ENCODE measurements at places on chromosomes 2 and 18.

DNA sequence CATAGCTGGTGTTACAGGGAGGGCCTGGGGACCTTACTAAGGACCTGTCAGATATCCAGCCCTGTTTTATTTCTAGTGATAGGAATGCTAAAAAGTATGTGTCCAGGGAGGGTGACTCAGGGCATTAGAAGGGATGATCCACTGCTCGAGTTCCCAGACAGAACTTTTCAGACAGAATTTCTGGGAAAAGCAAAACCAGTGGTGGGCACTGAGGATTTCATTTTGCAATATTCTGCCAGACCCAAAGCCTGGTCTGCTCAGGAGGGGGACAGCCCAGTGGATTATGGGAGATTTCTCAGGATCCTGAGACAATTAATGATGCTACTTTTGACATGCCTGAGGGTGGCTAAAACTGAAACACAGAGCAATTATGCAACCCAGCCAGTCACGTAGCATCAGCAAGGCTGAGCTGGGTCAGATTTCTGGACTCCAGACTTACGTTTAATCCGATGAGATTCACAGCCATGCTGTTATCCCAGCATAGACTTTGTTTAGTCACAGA is 4.7 kb upstream of the KCNE4 start:
- no peak for DNase-seq

DNA sequence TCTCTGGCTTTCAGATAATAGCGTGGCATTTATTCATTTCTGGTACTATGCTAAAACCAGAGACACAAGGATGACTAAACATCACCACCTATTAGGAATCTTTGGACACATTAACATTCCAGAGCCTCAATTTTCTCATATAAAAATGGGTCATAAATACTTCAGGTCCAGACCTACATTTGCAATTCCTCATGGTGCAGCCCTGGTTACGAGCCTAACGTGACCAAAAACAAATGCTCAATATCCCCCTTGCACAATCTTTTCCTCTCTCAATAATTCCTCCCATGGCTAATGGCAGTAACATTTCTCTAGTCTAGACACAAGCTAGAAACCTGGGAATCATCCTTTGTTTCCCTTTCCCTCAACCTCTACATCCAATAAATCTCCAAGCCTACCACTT is 112.8 kb upstream of the NABP1 start:
- no peak for DNase-seq

DNA sequence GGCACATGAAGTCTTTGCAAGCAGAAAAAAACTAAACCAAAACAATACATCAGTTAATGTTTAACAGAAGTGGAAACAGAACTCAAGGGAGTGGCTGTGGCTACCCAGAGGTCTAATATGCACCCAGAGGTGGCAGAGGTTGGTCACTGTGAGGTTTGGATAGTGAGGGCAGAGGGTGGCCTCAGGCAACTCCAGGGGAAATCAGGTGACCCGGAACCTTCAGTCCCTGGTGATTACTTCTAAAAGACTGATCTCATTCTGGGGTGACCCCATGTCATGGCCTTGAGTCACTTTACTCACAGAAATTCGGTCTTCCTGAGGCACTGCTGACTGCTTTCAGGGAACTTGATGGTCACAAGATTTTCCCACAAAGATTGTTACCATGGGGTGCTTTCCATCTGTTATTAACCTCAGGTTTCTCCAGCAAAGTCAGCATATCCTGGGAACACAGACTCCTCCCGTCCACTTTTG is 99.4 kb downstream of the TMEM17 start:
- DNase-seq, result no peak

- no peak for DNase-seq
Measured at GRCh38 chr2:10501451-10501961, 53.4 kb upstream of the ODC1 start.

DNA sequence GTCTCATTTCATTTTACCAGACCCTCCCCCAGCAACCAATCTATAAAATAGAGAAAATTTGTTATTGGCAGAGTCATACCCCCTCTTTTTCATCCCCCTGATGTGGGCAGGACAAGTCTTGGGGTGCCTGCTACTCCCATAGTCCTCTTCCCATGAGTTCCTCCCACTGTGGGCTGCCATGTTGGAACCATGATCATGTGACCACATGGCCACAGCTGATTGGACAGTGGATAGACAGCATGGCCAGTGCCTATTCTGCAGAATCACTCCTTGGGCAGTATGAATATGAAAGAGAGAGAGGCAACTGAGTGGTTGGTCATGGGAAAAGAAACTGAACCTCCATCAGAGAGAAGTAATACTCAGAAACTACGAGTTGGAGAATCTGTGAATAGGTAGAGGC is 84.9 kb downstream of the PDCL3 start:
- DNase-seq, result no peak

DNA sequence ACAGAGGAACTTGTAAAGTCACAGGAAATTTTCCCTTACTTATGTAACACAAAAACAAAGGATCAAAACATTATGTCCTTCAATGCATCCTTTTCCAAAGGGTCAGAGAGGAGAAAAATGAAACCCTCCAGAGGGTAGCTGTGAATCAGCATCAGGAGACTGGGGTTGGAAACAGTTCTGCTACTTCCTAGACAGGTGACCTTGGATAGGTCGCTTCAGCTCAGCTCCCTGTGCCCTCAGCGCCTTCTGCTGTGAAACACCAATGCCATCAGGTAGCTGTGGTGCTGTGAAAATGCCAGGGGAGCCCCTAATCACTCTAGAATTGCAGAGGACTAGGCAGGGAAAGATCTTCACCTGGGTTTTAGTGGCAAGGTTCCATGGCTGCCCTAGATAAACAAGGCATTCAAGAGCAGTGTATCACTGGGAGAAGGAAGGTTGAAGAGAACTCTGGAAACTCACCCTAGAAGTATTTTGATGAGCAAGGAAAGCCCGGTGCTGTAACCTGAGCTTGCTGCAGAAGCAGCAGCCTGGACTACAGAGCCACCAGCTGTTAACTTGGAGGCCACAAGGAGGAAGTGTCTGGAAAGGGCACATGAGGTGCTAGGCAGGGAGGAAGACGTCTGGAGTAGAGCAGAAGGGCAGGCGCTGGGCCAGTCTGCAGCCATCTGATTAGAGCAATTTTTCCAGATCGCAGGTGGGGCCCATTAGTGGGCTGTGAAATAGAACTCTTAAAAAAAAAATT is 100.7 kb upstream of the MCFD2 start:
- no peak for DNase-seq

GRCh38 chr2:235711527-235711926 is 217.7 kb downstream of the AGAP1 start:
- no peak for DNase-seq

GRCh38 chr2:165238295-165238694 is 919 bp upstream of the SCN2A start:
- DNase-seq, result no peak

DNA sequence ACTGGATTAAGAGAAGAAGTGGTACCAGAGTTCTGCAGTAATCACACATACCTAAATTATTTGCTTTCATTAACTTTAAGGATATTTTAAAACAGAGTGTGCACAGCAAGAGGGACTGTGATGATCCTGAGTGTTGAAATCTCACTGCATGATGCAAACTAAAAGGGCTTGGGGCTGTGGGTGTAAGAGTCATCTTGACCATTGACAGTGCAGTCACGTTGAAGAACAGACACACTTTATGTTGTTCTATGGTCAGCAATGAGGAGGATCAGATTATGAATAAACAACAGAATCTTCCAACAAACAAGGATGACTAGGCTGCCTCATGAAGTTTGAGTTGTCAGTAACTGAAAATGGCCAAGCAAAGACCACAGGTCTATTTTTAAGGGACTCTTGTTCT is 87.2 kb upstream of the GALNT5 start:
- DNase-seq, result no peak

GRCh38 chr2:100292022-100292580 is 30.2 kb downstream of the LONRF2 start:
- no peak for DNase-seq

DNA sequence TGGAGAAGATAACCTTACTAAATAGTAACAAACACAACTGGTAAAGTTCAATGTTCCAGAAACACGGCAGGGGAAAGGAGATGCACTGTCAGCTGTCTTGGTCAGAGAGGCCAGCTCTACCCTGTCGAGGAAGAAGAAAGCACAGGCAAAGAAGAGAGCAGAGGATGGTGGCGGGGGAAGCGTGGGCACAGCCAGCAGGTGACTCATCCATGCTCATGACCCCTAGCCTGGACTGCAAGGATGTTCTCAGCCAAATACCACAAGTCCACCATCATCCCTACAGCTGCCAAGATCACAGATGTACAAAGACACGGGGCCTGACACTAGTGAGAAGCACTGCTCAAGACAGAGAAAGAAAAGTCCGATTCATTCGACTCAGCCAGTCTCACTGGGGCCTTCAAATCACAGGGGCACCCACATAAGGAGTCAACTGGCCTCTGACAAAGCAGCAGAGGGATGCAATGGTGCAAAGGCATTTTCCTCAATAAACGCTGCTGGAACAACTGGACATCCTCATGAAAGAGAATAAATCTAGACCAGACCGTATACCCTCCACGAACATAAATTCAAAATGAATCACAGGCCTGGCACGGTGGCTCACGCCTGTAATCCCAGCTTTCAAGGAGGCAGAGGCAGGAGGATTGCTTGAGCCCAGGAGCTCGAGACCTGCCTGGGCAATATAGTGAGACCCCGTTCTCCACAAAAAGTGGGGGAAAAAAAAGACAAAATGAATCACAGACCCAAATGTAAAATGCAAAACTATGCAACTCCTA is 5.6 kb downstream of the DTYMK start:
- DNase-seq, result no peak

GRCh38 chr2:190791347-190791975 is 89.2 kb upstream of the GLS start:
- no peak for DNase-seq

- no peak for DNase-seq
Measured at GRCh38 chr18:46182633-46183358, 78.6 kb downstream of the HAUS1 start.

DNA sequence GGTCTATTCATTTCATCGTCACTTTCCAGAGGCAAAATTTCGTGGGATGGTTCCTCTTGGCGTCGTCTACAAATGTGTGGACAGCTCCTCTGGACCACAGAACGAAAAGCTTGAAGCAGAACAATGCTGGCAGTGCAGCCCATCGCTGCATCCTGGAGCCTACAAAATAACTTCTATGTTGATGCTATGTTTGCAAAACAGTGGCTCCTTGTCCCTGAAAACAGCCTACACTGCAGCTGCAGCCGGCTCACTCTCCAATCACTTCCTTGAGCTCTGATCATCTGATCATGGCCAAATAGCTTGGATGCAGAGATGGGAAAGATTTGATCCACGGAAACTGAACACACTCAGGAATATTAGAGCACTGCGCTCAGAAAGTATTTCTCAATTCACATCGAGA is 60.0 kb downstream of the DOCK10 start:
- DNase-seq, result no peak

DNA sequence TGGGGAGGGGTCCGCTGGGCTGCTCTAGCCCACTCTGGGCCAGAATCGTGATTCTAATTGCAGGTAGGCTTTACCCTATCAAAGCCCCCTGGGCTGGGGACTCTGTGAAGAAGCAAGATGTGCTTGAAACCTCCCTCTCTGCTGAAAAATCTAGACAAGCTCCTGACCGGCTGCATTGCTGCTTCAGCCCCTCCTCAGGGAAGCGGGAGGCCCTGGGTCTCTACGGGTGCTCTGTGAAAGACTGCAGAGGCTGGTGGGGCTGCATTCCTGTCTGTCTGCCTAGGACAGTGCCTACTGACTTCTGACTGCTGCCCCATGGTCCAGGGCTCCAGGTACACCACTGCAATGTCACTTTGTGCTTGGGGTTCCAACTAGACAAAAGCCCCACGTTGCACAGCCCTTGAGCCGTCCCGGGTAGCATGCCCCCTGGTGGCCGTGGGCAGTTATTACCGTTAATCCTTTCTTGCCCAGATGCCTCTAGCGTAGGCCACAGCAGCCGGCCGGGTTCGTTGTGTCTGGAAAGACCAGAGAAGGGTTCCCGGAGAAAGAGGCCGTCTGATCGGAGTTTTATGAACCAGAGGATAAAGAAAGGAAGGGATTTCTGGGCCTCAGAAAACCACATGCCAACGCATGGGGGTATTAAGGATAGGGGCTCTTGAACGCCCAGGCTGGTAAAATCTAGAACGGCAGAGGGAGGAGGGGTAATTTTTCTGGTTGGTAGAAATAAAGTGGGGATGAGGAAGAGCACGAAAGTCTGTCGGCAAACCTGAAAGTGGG is 15.9 kb upstream of the C1QL2 start:
- DNase-seq, result no peak

GRCh38 chr2:10864861-10865636 is 46.7 kb upstream of the KCNF1 start:
- DNase-seq, result no peak

GRCh38 chr2:102522162-102522561 is 49.1 kb downstream of the SLC9A4 start:
- DNase-seq, result no peak

DNA sequence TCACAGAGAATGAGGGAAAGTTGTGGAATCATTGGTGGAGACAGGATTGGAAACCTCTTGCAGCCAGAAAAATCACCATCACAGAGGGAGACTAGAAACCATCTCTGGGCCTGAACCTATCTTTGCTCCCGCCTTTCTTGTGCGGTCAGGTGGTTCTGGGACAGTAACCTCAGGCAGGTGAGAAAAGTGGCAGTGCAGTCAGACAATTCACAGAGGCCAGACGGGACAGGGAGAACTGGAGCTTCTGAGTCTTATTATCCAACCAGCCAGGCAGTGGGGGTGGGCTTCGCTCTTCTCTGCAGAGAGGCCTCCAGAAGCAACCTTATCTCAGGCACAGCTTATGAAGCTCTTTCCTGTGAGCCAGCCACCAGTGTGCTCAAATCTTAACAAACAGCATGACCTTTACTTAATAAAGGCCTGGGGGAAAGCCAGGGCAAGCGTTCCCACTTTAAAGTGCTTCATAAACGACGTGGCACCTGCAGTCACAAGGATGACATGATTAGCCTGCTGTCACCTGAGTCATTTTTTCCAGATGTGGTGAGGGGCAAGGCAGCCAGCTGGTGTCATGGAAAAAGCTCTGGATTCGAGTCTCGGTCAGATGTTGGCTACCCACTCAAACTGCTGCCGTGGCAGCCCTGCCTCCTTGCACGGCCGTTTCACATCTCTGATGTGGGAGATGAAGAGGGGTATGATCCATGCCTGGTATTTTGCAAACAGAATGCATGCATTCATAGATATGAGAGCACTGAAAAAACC is 109.7 kb downstream of the B3GNT2 start:
- no peak for DNase-seq

GRCh38 chr2:23545811-23546210 is 160.8 kb downstream of the KLHL29 start:
- no peak for DNase-seq

DNA sequence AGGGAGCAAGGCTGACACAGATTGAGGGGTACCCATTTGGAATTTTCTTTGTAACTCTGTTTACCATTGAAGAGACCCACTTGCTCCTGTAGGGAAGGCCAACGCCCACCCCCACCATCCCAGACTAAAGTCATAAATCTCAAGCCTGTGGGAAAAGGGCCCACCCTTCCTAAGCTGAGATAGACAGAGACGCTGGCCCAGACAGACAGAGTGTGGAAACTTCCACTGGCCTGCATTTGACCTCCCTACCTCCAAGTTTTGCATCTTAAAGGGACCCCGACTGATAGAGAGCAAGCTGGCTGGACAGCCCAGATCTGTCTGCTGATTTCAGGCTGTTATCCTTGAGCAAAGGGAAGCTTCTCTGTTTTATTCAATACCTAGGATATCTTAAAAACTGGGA is 48.2 kb upstream of the SLC14A2 start:
- no peak for DNase-seq
